ENCODE measurements at places on chromosomes 3 and 15.
A peak's percentile ranks its signal among the peaks of the same experiment; 100 is the strongest.

- peak; percentile 45 for DNase-seq
Observed at GRCh38 chr3:9302425-9303181, 53.2 kb upstream of the SRGAP3 start.

GRCh38 chr3:60421749-60422446, 829.4 kb downstream of the FHIT start:
- DNase-seq, result no peak

DNA sequence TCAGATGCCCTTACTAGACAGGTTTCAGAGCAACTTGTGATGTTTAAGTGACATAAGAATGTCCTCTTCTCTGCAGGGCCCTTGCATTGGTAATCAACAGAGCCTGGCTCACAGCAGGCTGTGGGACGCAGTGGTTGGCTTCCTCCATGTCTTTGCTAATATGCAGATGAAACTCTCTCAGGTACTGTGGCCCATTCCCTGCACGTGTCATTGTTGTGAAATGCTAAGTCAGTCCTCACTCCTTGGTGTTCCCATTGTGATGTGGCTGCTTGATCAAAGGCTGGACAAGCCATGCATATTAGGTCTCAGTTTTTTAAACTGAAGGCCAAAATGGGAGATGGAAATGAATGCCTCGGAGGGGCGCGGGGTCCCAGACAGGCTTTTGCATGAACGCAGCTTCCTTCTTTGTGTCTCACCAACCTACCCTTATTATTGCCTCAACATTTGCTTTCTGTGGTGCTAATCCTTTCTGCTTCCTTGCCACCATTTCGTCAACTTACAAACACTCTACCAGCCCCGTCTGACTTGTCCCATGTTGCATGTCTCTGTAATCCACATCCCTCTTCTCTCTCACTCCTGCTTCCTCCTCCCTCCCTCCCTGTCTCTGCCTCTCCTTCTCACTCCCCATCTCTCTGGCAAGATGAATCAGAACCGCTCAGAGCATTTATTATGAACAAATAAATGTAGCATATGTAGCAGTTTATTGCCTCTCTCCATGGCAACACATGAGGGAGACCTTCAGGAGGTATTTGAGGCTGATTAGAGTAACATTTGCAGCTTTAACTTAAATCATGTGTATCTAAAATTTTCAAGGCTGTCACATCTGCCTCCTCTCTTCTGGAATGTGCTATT, 133.2 kb upstream of the CHRM5 start:
- no peak for DNase-seq

DNA sequence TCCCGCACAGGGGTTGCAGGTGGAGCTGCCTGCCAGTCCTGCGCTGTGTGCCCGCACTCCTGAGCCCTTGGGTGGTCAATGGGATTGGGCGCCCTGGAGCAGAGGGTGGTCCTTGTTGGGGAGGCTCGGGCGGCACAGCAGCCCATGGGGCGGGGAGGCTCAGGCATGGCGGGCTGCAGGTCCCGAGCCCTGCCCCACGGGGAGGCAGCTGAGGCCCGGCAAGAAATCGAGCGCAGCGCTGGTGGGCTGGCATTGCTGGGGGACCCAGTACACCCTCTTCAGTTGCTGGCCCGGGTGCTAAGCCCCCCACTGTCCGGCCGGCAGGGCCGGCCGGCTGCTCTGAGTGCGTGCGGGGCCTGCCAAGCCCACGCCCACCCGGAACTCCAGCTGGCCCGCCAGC, 27.9 kb downstream of the NCK1 start:
- DNase-seq, result no peak

DNA sequence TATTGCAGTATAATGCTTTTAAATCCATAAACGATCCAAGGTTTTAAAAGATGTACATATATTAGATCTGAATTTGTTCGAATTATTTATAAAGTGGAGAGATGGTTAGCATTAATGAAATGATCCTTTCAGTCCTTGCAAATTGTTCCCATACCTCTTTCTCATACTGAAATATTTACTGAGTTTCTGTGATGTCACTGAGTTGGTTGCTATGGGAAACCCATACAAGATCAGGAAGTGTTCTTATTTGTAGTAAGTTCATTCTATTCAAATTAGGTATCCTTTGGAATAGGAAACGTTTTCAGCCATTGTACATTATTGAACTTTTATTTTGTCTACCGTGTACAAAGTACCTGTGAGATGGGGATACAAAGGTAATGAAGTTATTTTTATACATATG, 73.2 kb upstream of the CHL1 start:
- DNase-seq, result no peak

GRCh38 chr3:155292133-155292532, 1.4 kb downstream of the STRIT1 start:
- DNase-seq, result no peak

DNA sequence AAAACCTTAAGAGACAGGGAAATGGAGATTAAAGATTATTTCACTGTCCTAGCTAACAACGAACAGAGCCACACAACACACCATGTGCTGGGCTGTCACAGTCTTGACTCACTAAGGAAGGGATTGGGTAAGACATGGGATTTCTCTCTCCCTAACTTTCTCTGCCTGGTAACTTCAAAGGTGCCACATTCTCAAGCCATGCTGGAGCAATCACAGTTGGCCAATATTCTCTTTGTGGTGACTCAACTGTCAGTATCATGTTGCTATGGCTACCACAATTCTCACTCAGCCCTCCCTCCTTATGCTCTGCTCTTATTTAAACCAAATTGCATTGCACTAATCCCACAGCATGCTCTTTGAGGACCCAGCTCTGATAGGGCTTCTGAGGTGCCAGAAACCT, 74.0 kb downstream of the OXNAD1 start:
- no peak for DNase-seq

GRCh38 chr3:61978460-61979419, 394.6 kb downstream of the FEZF2 start:
- DNase-seq, result no peak

DNA sequence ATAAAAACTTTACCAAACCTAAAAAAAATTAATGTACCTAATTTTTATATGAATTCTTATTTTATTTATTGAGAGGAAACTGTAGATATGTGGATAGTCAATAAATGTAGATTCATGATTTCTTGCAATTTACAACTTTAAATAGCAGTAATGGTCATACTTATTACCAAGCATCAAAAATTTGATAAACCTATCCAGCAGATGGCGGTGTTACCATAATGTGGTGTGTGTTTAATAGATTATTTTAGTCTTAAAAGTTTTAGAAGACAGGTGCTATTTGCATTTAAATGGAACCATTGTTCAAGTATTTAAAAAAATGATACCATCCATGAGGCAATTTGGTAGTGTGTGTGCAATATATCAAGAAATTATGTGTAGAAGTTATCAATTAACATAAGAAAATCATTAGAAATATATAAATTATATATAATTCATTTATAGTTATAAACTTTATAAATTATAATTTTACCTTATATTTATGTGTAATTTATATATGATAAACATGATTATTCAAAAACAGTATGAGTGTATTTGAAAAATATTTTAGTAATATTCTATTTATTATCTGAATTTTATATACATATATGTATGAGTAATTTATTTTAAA, 176.0 kb upstream of the BCHE start:
- DNase-seq, result peak; percentile 1

GRCh38 chr3:159447841-159448240, 540.8 kb upstream of the IL12A start:
- DNase-seq, result no peak

DNA sequence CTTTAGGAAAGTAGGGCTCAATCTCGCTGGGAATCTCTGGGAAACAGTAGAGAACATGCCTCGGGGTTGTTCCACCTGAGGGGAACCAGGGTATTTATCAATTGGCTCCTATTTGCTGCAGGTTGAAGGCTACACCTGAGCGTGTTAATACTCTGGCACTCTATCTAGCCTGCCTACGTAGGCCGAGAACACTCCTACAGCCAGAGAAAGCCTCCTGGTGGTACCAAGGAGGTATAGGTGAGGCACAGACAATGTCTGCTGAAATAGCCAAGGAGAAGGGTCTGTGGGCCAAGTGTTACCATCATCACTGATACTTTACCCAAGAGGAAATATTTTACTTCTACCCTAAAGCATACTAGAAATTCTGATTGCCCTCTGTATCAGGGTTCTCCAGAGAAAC, 341.0 kb upstream of the UBE2E2 start:
- no peak for DNase-seq

DNA sequence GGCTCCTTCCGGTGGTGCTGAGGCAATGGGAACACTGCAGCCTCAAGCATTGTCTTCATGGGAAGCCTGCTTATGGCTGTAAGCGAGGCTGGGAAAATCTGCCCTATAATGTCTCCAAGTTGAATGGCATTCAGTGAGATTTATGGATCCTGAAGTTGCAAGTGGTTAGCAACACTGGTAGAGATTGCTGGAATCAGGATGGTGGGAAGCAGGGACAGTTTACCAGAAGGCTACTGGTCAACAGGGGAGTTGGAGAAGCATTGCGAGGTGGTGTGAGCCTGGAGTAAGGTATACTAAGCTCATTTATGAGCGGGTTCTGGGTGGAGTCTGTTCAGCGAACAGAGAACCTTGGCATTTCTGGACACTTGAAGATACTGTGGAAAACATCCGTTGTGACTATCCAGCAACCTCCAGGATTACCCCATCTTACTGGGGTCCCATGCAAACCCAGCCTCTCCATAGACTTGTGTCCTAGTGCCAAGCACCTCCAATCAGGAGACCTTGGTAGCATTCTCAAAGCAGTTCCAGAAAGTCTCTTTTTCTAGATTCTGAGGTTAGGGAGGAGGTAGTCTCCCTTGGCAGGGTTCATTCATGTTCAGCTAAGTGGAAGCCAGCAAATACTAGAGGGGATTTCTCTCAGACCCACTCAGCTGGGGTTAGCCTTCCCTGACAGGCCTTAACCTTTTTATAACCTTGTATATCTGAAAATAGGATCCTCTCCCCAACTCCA, 7.3 kb downstream of the RPSA start:
- no peak for DNase-seq

GRCh38 chr3:146024260-146024659, 136.7 kb downstream of the PLOD2 start:
- no peak for DNase-seq

DNA sequence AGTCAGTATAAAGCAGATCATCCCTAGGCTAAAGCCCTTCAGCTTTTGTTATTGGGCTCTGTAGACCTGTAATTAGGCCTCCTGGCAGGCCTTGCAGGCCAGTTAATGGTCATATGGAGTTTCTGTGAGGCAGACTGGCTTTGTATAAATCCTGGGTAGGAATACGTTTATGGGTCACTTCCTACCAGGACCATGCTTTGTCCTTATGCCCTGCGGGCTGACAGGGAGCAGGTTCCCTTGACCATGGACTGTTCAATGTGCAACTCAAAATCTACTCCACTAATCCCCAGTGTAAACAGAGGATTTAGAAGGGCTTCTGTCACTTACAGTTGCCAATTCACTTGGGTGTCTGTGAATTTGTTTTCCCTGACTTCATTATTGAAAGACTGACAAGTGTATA, 202.7 kb upstream of the MLF1 start:
- DNase-seq, result no peak

DNA sequence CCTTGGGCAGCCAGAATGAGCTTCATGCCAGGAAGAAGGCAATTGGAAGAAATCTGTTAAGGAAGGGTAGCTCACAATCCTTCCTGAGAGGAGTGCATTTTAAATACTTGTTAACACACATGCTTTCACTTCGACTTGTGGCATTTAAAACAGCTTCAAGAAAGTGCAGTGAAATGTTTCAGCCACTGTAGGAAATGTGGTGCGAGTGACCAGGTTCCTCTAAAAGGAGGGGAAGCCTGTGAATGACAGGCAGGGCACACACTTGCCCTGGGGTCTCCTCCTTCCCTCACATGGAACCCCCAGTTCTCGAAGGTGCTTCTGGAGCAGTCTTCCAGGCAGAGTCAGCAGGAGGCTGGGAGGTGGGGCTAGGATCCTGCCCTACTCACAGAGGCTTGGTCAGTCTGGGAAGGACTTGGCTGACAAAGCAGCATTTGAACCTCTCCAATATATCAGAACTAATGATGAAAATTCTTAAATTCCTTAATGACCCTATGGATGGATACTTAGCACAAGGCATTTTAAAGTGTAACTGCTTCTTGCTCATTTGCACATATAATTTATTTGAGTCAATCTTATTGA, 358.6 kb downstream of the CHST2 start:
- DNase-seq, result no peak

DNA sequence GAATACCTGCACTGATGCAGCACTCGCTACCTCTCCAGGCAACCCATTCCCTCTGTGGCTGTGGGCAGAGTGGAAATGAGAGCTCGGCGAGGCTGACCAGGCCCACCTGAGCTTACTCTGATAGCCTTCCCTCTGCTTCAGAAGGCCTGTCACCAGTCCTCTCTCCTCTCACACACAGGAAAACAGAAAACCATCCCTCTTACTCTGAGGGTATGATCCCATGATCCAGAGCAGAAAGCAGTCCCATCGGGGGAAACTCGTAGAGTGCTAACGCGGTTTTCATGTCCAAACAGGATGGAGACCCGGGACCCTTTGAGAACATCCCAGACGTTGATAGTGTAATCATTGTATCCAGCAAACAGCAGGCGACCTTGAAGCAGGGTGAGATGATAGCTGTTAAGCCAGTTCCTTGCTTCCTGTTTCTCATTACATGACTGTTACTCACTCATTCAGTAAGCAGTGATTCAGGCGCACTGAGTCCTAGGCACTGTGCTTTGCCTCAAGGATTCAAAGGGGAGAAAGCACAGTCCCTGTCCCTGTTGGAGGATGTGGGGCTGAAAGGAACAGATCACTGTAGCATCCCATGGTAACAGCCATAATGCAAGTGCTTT, 11.8 kb upstream of the BCL2L10 start:
- DNase-seq, result no peak

DNA sequence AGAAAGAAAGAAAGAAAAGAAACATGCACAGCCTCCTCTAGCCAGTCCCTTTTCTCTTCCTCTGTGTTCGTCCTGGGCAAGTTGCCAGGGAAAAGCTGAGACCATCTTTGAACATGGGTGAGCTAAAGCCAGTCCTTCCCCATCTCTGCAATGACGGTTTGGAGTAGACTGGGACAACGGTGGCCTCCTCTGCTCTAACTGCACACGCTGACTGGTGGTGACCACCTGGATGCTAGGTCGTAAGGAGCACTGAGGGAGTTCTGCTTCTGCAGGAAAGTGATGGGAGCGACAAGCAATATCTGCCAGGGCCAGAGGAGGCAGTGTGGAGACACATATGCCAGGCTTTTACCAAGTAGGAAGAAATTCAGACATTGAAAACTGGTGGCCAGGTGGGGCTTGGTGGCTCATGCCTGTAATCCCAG, 111.7 kb downstream of the NUP210 start:
- DNase-seq, result no peak

- DNase-seq, result no peak
Observed at GRCh38 chr3:36981006-36981405, 11.9 kb downstream of the EPM2AIP1 start.

DNA sequence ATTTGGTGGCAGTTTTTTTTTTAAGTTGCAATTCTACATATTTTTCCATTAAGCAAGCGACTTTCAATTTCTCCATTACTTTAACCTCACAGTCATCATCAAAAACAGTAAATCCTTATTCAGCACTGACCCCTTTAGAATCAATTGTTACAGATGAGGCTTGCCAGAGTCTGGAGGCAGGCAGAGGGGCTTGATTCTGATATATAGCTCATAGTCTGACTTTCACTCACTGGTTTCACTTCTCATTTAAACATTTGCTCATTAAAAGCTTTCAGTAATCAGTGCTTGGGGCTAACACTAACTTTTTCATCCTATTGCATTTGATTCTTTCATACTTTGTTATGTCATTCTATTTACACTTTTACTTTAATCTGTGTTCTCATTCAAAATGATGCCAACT, 88.4 kb downstream of the PYDC2 start:
- DNase-seq, result no peak
